ENCODE measurements at places on chromosomes 12 and 14.
A peak's percentile ranks its signal among the peaks of the same experiment; 100 is the strongest.

- peak; percentile 23 for DNase-seq
Measured at GRCh38 chr12:10171973-10172728, at the start of gene OLR1. Gene OLR1 (minus strand): TSS chr12:10172132. CDS start chr12:10172077, 55 bp downstream.

DNA sequence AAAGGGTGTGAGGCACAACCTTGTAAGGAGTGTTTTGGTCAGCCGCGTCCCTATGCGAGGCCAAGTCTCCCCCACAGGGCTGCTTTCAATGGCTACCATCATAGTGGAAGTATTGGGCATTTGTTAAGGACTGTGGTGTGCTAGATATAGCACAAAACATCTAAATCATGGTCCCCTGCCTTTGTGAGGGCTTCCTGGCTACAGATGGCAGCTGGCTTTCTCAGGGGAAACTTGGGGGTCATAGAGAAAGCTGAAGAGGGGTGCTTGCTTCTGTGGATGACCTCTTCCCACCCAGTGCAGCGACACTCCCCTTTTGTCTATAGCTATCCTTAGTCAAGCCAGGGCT lies 315.8 kb downstream of the ZFP36L1 start:
- DNase-seq: no peak

DNA sequence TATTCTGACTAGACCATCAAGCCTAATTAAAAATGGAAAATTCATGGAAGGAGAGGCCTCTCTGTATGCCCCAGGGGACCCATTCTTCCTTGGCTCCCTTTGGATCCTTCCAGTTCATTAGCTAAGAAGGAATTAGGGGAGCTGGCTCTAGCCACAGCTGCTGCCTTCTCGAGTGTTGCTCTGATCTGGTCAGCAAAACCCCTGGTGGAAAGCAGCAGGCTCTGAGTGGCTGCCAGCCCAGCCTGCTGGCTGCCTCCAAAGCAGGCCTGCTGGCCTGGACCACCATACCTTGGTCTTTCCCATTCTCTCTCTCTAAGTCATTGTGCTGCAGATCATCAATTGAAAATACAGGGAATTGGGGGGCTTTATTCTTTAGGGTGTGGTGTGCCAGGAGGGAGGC lies 29.0 kb upstream of the AKAP6 start:
- DNase-seq: no peak

DNA sequence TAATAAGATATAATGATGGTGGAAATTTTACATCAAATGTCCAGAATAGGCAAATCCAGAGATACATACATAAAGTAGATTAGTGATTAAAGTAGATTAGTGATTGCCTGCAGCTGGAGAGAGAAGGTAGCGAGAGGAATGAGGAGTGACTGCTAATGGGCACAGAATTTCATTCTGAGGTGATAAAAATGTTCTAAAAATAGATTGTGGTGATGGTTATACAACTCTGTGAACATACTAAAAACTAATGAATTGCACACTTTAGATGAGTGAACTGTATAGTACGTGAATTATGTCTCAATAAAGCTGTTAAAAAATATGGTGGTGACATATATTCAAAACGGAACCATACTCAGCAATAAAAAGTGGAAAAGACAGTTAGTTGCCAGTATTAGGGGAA lies 41.7 kb downstream of the PPP2R5E start:
- DNase-seq: no peak

DNA sequence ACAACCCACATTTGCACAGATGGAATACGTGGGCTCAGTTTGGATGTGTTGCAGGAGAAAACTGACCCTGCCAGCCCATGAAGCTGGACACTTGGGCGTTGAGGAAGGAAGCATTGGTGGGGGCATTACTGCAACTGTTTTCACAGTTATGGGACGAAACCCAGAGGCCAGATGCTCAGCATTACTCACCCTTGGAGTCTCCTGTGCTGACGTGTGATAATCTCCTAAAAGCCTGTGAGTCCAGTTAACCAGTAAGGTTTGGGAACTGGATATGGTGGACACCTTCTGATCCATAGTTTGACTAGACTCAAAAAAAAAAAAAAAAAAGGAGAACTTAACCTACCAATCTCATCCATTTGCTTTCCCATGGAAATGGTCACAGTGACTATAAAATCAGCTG lies 52.8 kb upstream of the EGLN3 start:
- no peak for DNase-seq

DNA sequence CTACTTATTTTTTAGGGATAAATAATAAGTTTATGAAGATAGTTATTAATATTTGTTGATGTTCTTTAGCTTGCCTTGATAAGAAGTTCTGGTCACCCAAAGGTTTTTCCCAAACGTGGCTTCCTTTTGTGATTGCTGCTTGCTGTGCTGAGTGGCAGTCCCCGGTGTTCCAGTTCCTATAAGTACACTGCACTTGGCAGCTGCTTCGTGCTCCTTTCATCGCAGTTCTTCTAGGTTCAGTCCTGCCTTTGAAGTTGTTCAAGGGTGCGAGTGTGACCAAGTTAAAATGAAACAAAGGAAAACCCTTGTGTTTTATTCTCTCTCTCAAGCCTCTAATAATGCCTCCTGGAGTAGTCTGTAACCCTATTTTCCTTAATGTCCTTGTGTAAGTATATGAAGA lies 128.5 kb upstream of the ATF1 start:
- no peak for DNase-seq

- DNase-seq: no peak
Measured at GRCh38 chr12:55685671-55686070, 22.0 kb downstream of the ITGA7 start.

DNA sequence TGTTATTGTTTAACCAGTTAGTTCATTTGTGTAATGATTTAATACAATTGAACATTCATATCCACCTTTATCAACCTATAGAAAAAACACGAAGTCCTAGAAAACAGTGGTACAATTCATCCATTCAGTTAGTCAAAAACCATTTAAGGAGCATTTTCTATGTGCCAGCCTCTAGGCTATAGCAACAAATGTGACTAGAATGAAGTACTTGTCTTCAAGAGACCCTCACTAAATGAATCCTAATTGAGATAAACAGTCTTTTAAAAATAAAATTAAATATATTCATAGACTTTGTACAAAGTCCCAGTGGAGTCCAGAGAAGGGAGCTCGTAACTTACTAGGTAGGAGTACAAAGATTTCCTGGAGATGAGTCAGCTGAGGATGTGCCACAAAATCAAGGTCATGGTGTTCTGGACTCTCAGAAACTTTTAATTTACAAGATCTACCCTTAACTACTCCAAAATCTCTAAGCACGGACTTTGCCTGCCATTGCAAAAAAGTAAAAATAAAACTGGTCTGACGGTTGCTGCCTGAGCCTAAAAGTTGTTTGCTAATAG lies 430.7 kb upstream of the DCN start:
- DNase-seq: no peak

DNA sequence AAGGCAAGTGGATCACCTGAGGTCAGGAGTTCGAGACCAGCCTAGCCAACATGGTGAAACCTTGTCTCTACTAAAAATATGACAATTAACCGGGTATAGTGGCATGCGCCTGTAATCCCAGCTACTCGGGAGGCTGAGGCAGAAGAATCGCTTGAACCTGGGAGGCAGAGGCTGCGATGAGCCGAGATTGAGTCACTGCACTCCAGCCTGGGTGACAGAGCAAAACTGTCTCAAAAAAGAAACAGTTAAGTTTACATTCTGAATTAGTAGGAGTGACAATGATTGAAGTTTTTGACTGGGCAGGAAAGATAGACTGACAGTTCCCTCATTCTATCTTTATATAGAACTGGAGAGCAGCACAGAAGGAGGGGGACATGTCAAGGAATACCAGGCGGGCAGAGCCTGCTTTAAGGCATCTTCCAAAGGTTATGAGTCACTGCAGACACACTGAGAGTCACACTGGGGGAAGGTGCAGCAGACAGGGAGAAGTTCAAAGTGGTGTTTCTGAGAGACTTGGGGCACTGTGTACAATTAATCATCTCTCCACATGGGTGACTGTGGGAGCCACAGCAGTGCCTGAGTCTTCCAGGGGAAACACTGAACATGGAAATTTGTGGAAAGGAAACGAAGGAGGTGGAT lies 42.8 kb upstream of the RNASE3 start:
- DNase-seq: no peak

DNA sequence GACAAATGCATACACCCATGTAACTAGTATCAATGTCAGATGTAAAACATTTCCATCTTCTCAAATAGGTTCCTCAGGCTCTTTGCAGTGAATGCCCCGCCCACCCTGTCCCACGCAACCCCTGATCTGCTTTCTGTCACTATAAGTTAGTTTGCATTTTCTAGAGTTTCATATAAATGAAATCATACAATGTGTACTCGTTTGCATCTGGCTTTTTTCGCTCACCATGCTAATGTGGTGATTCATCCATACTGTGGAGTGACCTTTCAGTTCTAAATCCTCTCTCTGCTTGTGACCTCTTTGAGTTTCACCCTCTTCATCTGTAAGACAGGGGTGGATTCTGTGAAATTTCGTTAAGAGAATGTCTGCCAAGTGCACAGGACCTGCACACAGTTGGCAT lies 30.6 kb upstream of the MSI1 start:
- DNase-seq: peak; percentile 31

DNA sequence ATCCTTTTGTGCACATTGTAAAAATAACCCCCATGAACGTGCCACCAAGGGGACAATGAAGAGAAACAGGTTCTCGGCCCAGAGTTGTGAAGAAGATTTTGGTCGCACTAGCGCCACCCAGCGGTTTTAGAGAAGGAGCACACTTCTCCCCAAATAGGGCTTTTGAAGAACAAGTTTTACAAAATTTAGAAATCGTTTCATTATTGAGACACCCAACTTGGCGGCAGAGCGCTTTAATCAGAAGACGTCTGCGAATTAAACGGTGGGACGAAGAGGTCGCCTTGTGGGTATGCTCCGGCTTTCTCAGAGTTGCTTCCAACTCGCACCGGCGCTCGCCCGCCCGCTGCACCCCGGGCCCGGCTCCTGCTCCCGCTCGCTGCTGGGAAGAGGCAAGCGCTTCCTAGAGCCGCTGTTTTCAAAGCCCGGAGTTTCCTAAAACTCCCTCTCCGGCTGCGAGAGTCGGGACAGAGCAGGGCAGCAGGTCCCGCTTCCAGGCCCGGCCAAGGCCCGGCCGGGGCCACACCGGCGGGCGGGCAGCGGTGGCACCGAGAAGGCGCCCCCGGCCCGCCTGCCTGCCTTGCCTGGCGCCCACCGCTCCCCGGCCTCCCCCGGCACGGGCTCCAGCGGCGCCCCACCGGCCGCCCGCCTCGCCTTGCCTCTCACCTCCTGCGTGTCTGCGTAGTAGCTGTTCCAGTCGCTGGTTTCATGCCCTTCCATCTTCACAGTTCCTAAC lies 645 bp downstream of the FOXA1 start:
- peak; percentile 87 for DNase-seq

DNA sequence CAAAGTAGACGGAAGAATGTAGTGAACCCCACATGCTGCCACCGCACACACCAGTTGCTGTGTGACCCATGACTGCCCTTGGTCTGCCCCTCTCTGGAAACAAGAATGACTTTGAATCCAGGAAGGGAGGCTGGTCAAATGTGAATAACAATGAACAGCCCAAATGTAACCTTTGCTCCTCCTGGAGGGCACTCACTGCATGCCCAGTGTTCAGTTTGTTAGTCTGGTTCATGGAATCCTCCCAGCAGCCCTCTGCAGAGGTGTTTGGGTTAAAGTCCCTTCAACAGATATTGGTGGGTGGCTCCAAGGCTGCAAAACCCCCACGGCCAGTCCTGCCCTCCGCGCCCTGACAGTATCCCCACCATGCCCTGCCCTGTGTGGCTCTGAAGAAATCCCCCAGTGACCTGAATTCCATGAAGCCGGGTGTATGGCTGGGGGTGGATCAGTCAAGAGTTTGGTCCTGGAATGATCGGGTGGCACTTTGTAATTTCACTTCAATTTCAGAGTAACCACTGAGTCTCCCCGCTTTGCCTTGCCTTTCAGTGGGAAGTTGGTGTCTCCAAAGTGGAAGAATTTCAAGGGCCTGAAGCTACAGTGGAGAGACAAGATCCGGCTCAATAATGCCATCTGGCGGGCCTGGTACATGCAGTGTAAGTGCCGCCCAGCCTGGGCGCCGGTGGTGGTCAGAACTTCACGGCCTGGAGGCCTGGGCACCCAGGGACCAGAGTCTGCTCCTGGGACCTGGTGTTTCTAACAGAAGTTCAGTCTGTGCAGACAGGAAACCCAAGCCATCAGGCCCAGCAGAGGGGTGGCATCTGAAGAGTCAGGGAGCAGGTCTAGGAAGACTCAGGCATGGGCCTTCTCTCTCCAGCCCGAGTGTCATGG lies 47.1 kb downstream of the IL31 start:
- no peak for DNase-seq

GRCh38 chr14:100620255-100621100 lies 33.3 kb upstream of the BEGAIN start:
- no peak for DNase-seq

GRCh38 chr12:132610866-132611602 lies 652 bp upstream of the LRCOL1 start:
- DNase-seq: no peak

DNA sequence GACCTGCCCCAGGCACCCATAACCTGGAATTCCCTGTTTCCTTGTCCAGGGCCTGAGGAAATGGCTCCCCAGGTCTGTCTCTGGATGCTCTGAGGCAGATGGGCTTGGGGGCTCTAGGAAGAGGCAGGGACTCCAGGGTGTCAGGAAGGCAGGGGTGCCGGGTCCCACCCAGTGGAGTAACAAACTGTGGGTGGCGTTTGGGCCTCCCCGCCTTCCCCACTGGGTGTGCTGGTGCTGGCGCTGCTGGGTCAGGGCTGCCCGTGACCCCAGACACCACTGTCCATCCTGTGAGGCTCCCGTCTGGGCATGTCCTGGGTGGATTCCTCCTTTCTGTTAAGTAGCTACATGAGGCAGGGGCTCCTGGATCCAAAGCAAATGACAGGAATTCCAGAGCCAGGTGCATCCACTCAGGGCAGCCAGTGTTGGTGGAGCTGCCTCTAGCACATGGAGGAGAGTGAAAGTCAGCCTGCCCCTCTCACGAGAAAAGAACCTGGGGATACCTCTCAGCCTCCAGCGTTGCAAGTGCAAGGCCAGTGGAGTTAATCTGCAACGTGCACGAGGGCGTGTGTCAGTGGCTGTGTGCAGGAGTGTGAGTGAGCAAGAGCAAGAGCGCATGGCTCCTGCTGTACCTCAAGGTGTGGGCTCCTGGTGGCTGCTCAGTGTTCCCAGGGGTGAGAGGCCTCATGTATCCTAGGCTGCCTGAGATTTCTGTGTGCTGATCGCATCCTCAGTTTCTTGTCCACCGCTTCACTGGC lies 403.1 kb downstream of the TMEM121 start:
- no peak for DNase-seq

DNA sequence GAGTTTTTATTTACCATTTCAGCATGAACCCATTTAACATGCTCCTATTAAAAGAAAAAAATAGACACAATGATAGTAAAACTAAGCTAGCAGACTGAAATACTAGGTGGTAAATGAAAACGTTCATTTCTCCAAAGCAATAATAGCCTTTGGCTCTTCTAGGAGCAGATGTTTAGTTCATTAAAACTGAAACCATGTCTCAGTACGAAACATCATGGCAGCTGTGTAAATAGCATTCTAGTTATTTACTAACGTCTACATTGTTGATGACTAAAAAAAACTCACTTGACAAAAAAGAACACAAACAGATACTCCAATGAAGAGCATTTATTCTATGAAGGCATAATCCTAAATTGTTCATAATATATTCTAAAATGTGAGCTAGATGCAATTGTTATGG lies 17.9 kb downstream of the RECQL start:
- DNase-seq: no peak
